ENCODE measurements at places on chromosomes 2 and 18. TPM values are rescaled to one million over a fixed set of nuclear protein-coding genes. Genes with fewer than 3 reads are reported as not detected.

Gene C2orf68
- total RNA-seq, result 43.9 TPM

Gene IL36G
- total RNA-seq, result not detected

Gene HRH4
- 0.39 TPM for total RNA-seq

Gene MGAT4A
- 105 TPM for total RNA-seq

Gene RPRM
- total RNA-seq, result 0.44 TPM

Gene ATP9B
- 75.3 TPM for total RNA-seq

Gene SIGLEC15
- total RNA-seq, result not detected

Gene THADA
- 52.9 TPM for total RNA-seq

Gene REG1A
- total RNA-seq, result not detected

Gene C18orf32
- total RNA-seq, result 34.8 TPM

Gene CHAC2
- total RNA-seq, result 1.2 TPM

Gene CNDP1
- 0.15 TPM for total RNA-seq

Gene RNF125
- 81.7 TPM for total RNA-seq

Gene CXCR1
- total RNA-seq, result not detected

Gene ASB18
- total RNA-seq, result not detected

Gene SFTPB
- not detected for total RNA-seq

Gene SERPINB11
- total RNA-seq, result not detected

Gene MAP3K19
- not detected for total RNA-seq

Gene CRYGD
- total RNA-seq, result 0.69 TPM

Gene OTX1
- not detected for total RNA-seq

Gene YES1
- 4.1 TPM for total RNA-seq

Gene LANCL1
- total RNA-seq, result 22.9 TPM

Gene CFAP210
- not detected for total RNA-seq

Gene TBC1D8
- total RNA-seq, result 1.0 TPM

Gene COL3A1
- total RNA-seq, result not detected

Gene PSMA8
- total RNA-seq, result 0.30 TPM

Gene NFATC1
- 64.7 TPM for total RNA-seq

Gene RBKS
- 25.3 TPM for total RNA-seq

Gene SAG
- 1.7 TPM for total RNA-seq

Gene TRAPPC12
- 97.3 TPM for total RNA-seq

Gene BOK
- not detected for total RNA-seq

Gene DCDC2C
- total RNA-seq, result not detected

Gene MYO3B
- not detected for total RNA-seq

Gene GAREM2
- 4.0 TPM for total RNA-seq

Gene CAMKMT
- total RNA-seq, result 27.6 TPM

Gene CTDSP1
- total RNA-seq, result 146 TPM

Gene INHA
- not detected for total RNA-seq

Gene AP1S3
- 3.7 TPM for total RNA-seq

Gene MERTK
- 0.20 TPM for total RNA-seq

Gene CHRNG
- not detected for total RNA-seq

Gene UGT1A4
- total RNA-seq, result not detected

Gene FEV
- not detected for total RNA-seq

Gene PLGLB1
- 8.2 TPM for total RNA-seq

Gene FBXO48
- total RNA-seq, result 2.7 TPM

Gene C2orf80
- total RNA-seq, result not detected

Gene SLC8A1
- not detected for total RNA-seq

Gene NCKAP5
- not detected for total RNA-seq

Gene ANKRD30B
- total RNA-seq, result not detected

Gene C18orf54
- total RNA-seq, result 2.7 TPM

Gene TTR
- total RNA-seq, result not detected

Gene NPAS2
- total RNA-seq, result 0.54 TPM

All from CD4-positive, CD25-positive, alpha-beta regulatory T cell (primary cell).